AML-193 (cell line): ENCODE measurements at places on chromosomes 7 and 10.

- no peak for DNase-seq
Observed at GRCh38 chr7:21504021-21504420, 38.8 kb upstream of the DNAH11 start.

DNA sequence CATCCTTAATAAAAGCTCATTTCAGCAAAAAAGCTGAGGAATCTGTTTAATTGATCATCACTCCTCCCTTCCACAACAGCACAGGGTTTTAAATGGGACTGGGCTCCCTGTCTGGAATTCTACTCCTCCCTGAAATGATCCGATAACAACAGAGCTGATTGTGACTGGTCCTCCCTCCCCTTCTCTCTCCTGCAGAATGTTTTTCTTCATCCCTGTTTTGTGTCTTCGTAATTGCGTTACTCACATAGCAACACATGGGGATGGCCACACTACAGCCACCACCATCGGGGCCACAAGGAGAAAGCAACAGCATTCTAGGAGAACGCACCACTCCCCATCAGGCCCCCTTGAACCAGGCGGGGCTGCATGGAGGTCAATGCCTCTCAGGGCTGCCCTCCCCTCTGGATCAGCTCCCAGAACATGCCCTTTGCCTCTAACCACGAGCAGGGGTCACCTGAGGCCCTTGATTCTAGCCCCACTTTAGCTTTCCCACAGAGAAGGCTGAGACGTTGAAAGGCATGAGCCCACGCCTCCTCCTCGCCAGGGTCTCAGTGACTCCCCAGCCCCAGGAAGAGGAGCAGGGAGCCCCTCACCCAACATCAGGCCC, 152.6 kb downstream of the PLXNA4 start:
- no peak for DNase-seq

GRCh38 chr10:132113206-132113605, 47.5 kb downstream of the JAKMIP3 start:
- no peak for DNase-seq

- no peak for DNase-seq
Observed at GRCh38 chr7:50317221-50317678, 12.7 kb downstream of the IKZF1 start.

DNA sequence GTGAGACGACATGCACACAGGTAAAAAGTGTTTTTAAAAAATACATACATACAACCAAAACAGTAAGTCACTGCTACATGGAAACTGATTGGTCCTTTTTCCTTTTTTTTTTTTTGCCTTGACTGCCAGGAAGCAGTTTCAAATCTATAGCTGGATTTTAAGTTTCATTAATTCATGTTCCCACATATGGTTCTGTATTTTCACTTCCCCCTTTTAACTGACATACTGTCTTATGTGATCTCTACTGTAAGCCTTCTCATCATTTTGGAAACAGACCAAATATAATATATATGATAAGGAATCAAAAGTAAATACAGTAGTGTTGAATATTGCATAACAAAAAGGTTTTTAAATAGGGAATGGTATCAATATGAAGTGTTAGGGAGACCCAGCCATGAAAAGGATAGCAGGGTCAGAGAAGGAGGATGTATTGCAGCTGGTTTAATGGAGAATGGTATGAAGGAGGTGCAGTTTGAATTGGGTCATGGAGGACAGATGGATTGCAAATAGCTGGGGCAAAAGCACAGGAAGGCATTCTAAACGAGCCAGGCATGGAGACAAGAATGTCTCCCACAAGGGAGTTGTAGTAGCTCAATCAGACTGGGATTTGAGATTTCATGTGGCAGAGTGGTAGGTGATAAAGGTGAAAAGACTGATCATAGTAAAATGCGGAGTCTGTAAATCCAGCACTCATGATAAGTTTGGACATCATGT, 5.4 kb downstream of the CAV1 start:
- no peak for DNase-seq

GRCh38 chr7:136588216-136588615, 280.2 kb upstream of the CHRM2 start:
- DNase-seq = no peak

DNA sequence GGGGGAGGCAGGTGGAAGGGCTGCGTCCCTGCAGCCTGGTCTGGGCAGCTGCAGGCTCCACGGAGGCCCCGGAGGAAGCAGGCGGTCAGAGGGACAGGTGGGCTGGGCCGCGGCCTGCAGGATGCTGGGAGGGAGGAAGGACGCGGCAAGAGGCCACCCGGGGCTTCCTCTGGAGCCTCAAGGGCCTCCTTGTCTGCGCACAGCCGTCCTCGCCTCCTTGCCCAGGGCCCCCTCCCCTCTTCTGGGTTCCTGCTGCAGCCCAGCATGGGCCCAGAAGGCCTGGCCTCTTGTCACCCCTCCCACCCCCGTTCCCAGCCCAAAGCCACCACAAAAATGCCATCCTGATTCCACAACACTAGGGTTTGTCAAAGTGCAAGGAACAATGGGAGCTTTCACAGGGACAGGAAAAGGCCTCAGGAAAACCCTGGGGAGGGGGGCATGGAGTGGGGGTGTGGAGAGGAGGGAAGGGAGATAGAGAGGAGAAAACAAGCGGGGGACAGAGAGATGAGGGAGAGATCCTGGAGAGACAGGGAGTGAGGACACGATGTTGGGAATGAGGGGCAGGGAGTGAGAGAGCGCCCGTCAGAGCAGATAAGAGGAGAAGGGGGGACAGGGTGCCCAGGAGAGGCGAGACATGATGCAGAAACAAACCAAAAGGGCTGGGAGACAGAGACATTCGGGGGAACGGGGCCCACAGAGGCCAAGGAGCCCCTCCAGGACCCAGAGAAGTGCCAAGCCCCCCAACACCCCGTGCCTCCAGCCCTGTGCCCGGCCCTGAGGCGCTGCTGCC, 41.8 kb downstream of the ZCCHC24 start:
- no peak for DNase-seq

DNA sequence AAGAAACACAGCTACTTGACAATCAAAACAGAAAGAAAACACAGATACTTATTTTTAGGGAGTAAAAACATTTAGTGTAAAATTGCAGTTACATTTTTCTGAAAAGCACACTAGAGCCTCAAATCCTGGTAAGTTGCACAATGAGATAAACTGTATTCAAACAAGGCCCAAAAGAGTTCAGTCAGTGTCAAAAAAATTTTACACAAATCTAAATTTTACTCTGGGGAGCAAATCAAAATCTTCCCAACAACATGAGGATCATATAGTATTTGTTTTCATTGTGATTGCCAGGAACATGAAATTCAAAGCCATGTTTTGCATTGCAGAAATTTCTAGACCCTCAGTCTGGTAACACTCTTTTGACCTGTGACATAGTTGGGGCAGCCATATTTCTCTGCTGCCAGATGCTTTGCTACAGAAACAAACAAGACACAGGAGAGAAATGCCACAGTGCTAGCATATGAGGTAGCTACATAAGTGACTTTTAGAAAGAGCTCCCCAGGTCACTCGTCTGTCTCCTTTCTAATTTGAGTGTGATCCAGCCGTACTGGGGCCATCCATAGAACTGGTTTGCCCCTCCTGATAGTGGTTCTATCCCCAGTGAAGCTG, 49.6 kb downstream of the PDE1C start:
- DNase-seq = no peak

- no peak for DNase-seq
Observed at GRCh38 chr10:59757966-59758365, 4.7 kb upstream of the MRLN start.

- no peak for DNase-seq
Observed at GRCh38 chr10:45422866-45423659, 49.0 kb downstream of the ALOX5 start.

GRCh38 chr7:32474008-32474407, 16.2 kb downstream of the LSM5 start:
- DNase-seq = no peak

DNA sequence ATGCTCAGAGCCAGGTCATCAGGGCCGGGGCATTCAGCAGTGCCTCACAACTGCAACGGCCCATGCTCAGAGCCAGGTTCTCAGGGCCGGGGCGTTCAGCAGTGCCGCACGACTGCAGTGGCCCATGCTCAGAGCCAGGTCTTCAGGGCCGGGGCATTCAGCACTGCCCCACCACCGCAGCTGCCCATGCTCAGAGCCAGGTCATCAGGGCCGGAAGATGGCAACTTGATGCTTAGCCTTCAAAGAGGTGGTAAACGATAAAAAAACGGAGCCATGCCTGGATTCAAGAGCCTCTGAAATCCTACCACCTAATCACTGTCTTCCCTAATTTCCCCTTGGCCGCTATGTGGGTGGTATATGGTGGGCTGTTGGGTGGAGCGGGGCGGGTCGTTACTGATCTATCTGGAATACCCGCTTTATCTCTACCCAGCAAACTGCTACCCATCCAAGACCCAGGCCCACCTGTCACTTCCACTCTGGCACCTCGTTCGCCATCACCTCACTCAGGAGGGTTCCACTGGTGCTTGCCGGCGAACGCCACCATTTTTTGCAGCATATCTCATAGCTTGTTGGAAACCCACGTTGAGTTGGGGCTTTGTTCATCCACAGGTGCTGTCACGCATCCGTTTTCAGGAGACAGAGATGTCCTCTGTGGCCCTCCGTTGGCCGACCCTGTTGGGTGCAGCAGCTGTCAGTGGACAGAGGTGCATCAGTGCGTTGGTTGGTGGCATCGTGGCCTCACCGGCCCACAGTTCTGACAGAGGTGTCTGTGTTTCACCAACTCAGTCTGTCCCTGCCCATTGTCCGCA, 221.1 kb downstream of the EBF3 start:
- DNase-seq = no peak

DNA sequence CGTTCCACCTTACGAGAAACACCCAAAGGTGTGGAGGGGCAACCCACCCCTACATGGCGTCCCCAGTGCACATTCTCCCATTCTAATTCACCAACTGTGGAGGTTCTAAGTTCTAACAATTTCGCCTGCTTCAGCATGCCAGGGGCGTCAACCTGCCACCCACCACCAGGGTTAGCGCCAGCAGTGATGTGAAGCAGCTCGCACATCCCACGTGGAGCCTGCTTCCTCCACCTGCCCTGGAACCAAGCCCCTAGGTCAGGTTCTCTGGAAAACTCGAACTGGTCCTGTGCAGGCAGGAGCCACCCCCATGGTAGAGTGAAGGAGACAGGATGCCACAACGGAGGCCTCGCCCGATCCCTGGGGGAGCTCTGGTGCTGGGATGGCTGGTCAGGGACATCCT, 33.3 kb upstream of the FXYD4 start:
- no peak for DNase-seq

- DNase-seq = no peak
Observed at GRCh38 chr7:23930312-23930711, 220.3 kb downstream of the STK31 start.

DNA sequence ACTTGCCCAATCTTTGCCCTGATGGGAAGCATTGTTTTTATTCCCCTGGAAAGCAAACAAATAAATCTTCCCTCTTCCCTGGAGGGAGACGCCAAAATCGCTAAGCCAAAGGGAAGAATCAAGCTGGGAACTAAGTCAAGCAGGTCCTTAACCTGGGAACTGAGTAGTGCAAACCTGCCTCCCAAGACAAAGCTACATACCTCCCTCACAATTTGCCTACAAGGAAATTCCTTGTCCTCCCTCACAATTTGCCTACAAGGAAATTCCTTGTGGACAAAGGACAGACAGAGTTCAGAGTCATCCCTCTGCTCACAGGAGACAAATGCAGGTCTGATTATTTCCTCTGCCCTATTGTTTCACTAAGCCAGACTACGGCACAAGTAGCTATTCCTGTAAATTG, 50.5 kb downstream of the SPOCK2 start:
- DNase-seq = no peak

- DNase-seq = no peak
Observed at GRCh38 chr7:140262242-140262903, 85.6 kb upstream of the KDM7A start.
